ENCODE measurements at places on chromosomes 5 and 9. TPM values are rescaled to one million over a fixed set of nuclear protein-coding genes. Genes with fewer than 3 reads are reported as not detected.
A peak's percentile ranks its signal among the peaks of the same experiment; 100 is the strongest.

DNA sequence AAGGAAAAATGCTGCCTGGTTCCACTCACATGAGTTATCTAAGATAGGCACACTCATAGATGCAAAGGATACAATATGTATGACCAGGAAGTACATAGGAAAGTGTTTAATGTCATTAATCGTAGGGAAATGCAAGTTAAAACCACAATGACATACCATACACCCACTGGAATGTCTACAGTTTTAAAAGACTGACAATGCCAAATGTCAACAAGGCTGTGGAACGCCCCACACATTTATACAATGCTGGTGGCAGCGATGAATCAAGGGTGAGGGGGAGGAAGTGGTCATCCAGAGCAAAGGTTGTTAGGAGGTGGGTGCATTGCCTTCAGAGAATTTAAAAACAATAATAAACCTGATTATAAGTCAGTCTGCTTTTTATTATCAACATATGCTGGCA is 437.8 kb downstream of the ARHGEF28 start:
- DNase-seq, result peak; percentile 60

- DNase-seq, result peak; percentile 8
These were observed 42.7 kb upstream of the SPINK14 start for GRCh38 chr5:148125641-148126040.

GRCh38 chr5:44885903-44886302 is 77.2 kb downstream of the MRPS30 start:
- no peak for DNase-seq

GRCh38 chr9:137470785-137471184 is 11.7 kb upstream of the NSMF start:
- DNase-seq, result no peak

The RABL6 gene
- total RNA-seq, result 62.0 TPM

- no peak for DNase-seq
These were observed 149.8 kb downstream of the MACIR start for GRCh38 chr5:103408408-103408807.

DNA sequence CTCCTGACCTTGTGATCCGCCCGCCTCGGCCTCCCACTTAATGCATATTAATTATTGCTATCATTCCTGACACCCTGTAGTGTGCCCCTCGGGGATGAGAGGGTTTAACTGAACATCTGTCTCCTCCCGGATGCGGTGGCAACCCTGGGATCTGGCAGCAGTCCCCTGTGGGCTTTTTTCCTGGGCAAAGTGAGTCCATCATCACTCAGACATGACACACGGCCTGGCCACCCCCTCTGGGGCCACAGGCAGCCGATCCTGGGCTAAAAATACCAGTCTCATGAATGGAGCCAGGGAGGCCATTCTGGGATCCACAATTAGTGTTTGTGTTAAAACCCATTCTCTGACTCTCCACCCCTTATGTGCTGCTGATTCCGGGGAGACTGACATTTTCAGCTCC is 161.2 kb downstream of the RGS3 start:
- no peak for DNase-seq

GRCh38 chr9:124022201-124023121 is 10.9 kb downstream of the LHX2 start:
- no peak for DNase-seq

The FRMPD1 gene
- total RNA-seq, result not detected

DNA sequence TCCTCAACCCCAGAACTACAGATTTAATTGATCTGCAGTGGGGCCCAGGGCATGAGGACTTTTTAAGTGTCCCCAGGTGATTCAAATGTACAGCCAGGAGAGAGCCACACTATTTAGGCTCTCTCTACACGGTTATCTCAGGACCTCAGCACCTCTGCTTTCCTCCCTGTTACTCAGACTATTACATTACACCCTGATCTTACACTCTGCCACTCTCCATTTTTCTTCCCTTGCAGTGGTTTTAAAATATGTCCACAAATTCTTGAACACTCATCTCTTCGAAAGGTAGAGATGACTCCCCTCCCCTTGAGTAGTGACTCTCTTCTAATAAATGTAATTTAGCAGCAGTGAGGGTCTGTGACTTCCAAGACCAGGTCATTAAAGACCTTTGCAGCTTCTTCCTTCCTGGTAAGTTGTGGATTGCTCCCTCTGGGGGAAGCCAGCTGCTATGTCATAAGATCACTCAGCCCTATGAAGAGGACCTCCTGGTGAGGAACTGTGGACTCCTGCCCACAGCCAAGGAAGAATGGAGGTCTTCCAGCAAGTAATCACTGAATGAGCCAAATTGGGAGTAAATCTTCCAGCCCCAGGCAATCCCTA is 87.5 kb upstream of the SSBP2 start:
- peak; percentile 62 for DNase-seq

The TSSK1B gene
- 1.4 TPM for total RNA-seq

The EIF4EBP3 gene
- 0.74 TPM for total RNA-seq

The GPR151 gene
- total RNA-seq, result not detected

DNA sequence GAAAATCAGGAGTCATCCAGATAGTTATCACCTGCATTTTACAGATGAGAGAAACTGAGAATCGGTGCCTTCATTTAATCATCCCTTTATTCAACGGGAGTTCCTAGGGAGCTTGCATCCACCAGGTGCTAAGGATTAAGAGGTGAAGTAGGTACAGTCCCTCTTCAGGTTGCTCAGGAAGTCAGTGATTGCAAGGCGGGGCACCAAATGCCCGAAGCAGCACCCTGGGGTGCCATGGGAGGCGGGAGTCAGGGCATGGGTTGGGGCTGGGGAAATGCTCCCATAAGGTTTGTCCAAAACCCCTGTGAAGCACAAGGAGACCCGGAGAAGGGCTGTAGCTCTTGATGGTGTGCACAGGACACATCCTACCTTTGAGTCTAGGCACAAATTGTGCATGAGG is 98.8 kb upstream of the KLF4 start:
- no peak for DNase-seq

The MAPK9 gene
- 33.4 TPM for total RNA-seq

DNA sequence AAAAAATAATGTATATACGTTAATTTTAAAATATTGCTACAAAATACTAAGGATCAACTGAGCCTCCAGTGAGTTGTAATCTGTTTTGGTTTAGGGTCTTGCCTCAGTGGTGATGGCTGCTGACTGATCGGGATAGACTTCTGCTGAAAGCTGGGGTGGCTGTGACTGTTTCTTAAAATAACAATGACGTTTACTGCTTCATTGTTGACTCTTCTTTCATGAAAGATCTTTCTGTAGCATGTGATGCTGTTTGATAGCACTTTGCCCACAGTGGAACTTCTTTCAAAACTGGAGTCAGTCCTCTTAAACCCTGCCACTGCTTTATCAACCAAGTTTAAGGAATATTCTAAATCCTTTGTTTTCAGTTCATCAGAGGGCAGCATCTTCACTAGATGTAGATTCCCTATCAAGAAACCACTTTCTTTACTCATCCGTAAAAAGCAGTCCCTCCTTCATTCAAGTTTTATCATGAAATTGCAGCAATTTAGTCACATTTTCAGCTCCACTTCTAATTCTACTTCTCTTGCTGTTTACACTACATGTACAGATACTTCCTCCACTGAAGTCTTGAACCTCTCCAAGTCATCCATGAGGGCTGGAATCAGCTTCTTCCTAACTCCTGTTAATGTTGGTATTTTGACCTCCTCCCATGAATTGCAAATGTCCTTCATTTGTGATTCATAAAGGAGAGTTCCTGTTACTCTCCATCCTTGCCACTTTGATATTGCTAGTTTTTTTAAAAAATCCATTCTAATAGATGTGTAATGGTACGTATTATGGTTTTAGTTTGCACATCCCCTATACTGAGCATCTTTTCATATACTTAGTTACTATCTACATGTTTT is 41.5 kb upstream of the PTPDC1 start:
- DNase-seq, result no peak

DNA sequence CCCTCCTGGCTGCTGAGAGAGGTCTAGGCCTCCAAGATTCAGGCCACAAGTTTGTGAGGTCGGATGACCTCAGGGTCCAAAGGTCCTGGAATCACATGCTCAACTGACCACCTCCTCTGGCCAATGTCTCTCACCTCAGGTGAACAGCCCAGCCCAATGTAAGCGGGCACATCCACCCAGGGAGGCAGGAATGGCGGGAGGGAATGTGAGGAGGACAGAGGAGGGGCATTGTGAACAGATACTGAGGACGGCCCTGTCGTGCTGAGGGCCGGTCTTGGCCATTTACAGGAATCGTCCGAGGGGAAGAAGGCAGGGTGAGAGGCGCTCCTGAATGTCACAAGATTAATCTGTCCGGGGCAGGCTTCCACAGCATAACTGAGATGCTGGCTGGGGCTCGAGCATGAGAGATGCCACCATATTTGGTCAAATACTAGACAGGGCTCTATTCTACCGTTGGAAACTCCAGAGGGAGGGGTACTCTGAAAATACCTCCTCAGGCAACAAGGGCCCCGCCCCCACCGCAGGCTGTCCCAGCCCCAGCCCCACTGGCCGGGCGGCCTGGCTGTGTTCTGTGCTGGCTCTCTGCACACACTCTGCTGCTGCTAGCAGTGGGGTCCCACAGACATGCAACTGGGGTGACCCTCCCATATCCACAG is 1.5 kb upstream of the IL17B start:
- DNase-seq, result no peak

DNA sequence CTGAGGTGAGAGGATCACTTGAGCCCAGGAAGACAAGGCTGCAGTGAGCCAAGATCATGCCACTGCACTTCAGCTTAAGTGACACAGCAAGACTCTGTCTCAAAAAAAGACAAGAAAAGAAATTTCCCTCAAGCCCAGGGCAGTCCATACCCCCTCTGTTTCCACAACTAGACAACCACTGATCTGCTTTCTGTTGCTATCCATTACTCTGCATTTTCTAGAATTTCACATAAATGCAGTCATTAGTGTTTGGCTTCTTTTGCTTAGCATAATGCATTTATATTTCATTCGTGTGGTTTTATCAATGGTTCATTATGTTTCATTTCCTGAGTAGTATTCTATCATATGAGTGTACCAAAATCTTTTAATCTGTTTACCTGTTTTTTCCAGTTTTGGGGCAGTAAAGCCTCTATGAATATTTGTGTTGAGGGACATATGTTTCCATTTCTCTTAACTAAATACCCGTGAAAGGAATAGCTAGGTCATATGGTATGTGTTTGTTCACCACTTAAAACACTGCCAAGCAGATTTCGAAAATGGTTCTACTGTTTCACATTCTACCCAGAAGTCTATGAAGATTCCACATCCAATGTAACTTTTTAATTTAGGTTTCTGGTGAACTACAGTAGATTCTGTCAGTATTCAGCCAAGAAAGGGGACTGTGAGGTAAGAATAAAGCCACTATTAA is 271.8 kb downstream of the ZNF608 start:
- peak; percentile 8 for DNase-seq

GRCh38 chr5:98928873-98929709 is at the start of gene CHD1:
CHD1 (minus strand) TSS chr5:98929007; CDS start chr5:98926386, 2,621 bp downstream.
- peak; percentile 97 for DNase-seq

- no peak for DNase-seq
These were observed 290.7 kb upstream of the IL12B start for GRCh38 chr5:159620853-159621540.
